NCI-H460 (cell line): ENCODE measurements at places on chromosomes 2 and 18. TPM values are rescaled to one million over a fixed set of nuclear protein-coding genes. Genes with fewer than 3 reads are reported as not detected.

Gene CYTIP
- 1.3 and 1.9 TPM in 2 replicates for total RNA-seq

DNA sequence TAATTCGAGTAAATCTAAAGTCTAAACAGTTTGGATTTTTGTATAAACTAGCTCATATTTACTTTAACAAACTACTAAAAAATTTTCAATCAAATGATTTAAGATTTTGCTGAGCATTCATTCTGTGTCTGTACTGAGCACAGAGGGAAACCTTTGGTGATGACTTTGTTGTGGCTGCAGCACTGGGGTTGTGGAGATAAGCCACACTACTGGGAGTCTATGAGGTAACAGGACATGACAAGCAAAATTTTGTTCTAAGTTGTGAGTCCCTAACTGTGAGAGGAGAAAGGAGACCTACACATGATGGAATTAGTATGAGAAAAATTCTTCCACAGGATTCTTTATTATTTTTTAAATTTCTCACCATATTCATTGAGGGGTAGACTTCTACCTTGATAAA, 933.7 kb upstream of the LRATD1 start:
- no peak for DNase-seq

DNA sequence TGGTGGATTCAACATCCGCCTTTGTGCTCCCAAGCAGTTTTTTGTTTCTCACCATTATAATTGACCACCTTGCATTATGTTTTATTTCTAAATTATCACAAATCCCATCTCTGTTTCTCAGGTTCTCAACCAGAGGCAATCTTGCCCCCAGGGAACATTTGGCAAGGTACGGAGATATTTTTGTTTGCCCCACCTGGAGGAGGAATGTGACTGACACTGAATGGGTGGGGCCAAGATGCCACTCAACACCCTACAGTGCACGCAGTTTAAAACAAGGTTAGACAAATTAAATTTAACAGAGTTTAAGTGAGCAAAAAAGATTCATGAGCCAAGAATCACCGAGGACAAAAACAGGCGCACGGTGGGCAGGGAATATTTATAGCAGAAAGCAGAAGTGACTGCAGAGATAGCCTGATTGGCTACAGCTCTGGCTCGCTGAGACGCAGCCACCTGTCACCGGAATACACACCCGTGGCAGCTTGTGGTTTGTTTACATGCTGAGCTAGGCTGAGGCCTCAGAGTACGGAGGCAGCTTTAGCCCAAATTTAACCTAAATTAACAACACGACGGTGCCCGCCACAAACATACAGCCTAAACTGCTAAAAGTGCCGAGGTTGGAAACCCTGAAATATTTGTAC, 150.0 kb upstream of the ALKAL2 start:
- DNase-seq, result no peak

Gene MZT2B
- 169 and 202 TPM in 2 replicates for total RNA-seq

- no peak for DNase-seq
Measured at GRCh38 chr2:73952499-73953446, 26.1 kb downstream of the DGUOK start.

Gene HOXD1
- not detected in 2 replicates for total RNA-seq

DNA sequence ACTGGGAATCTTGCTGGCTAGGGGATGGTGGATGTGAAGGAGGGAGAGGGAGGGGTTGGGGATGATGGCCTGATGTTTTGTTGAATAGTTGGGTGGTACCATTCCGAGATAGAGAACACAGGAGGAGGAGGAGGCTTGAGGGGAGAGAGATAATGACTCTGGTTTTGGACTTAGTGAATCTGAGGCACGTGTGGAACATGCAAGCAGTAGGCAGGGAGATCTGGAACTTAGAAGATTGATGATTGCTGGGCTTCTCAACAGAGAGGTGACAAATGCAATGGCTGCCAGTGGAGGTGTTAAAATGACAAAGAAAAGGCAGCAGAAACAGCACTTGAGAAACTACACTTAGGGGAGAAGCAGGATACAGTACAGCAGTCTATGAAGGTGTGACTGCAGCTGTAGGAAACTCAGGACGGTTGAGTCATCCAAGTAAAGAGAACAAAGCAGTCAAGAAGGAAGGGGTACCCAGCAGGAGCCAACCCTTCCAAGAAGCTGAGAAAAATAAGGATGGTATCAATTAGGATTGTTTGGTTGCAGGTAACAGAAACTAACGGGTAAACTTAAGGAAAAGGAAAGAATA, 221.4 kb upstream of the FBXO11 start:
- no peak for DNase-seq

Gene NT5C1B
- not detected in 2 replicates for total RNA-seq

- no peak for DNase-seq
Measured at GRCh38 chr2:122341007-122341406, 585.6 kb downstream of the TSN start.

Gene SKOR2
- not detected in 2 replicates for total RNA-seq

DNA sequence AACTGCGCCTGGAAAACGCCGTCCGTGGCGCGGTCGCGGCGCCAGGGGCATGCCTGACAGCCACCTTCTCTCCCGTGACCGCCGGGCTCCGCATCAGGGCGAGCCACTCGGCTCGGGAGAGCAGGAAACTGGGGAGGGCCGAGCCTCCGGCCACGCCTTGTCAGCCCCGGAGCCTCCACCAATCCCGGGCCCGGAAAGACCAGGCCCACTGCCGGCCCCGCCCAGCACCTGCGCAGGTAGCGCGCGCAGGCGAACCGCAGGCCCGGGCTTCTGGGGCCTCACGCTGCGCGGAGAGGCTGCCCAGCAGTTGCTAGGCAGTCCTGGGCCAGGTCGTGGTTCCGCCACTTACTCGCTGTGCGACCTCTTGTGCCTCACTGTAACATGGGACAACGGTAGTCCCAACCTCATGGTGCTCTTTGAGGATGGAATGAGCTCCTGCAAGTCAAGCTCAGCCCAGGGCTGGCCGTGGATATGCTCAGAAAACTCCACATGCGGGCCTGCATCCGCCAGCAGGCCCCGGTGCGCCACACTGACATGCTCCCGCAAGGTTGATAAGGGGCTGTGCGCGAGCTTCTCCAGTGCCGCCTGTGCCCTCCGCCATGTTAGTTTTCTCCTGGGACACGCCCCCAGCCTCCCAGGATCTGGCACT, 97.1 kb downstream of the INHBB start:
- peak; percentile 11 for DNase-seq

- no peak for DNase-seq
Measured at GRCh38 chr2:28955467-28955866, 25.6 kb upstream of the TOGARAM2 start.

Gene PROM2
- 0.06 and 0.15 TPM in 2 replicates for total RNA-seq

DNA sequence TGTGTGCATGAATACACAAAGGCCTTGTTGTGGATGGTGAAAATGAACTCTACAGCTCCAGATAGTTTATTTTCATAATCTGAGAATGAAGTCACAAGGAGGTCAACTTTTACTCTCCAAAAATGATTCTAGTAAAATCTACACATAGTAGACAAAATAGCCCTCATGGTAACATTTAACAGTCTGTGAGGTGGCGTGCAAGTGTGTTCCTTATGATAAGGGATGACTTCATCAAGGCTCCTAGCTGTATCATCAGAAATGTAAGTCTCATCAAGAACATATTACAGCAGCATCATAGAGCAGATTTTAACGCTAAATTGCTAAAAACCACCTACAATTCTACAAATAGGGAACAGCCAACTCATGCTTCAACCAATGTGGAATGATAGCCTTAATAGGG, 72.3 kb upstream of the RIOK3 start:
- peak; percentile 25 for DNase-seq

DNA sequence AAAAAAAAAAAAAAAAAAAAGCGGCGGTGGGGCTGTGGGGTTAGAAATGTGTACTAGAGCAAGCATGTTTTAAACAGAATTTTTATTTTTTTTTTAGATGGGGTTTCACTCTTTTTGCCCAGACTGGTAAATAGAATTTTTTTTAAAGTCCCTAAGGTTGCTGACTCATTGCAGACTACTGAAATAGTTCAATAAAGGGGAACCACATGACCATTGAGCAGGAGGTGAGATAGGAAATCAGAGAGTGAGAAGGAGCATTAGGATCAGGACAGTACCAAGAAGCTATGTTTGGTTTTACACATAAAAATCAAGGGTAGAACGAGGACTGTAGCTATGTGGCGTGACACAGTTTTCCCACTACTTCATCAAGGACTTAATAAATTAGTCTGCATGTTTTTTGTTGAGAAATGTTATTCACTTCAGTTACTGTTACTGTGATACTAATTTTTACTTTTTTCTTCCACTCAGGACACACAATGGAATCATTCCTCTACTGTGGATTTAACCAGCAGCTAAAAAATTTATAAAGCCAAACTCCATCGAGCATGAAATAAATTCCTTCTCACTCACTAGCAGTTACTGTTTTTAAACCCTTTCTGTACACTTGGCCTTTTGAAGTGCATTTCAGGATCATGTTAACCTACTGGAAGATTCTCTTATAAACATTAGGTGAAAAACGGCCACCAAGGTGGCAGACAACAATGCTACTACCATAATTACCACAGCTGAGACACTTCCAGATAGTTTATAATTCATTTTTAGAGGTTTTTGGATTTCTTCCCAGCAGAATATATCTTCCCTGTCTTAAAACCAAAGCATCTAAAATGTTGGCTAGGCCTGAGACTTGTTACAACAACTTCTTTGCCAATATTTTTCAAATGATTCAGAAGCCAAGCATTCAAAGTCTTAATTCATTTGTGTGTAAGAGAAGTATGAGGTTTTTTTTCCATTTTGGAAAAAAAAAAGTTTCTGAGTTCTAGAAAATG, 33.2 kb downstream of the LAMA1 start:
- peak; percentile 30 for DNase-seq

Gene C1QL2
- not detected in 2 replicates for total RNA-seq

Gene ANKRD29
- total RNA-seq, result 6.9 and 7.4 TPM in 2 replicates

DNA sequence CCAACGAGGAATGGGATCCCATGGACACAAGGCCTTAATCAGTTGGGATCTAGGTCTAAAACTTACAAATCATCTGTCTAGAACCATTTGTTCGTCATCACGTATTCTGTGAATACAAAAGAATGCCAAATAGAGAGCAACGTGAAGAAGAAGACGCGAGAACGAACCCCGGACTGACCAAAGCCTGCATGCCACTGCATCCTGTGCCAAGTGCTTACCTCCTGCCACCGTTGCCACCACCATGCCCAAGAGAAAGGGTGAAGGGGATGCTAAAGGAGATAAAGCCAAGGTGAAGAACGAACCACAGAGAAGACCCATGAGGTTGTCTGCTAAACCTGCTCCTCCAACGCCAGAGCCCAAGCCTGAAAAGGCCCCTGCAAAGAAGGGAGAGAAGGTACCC, 30.2 kb downstream of the ITSN2 start:
- no peak for DNase-seq

Gene RNMT
- total RNA-seq, result 29.0 and 30.1 TPM in 2 replicates

- no peak for DNase-seq
Measured at GRCh38 chr2:233353101-233353768, 1.1 kb upstream of the DGKD start.

Gene NOSTRIN
- total RNA-seq, result 10.0 and 11.1 TPM in 2 replicates

Gene SP100
- 50.5 and 69.7 TPM in 2 replicates for total RNA-seq

- DNase-seq, result no peak
Measured at GRCh38 chr2:211084352-211084751, 528.0 kb downstream of the CPS1 start.

Gene CKAP2L
- 21.0 and 22.6 TPM in 2 replicates for total RNA-seq

- no peak for DNase-seq
Measured at GRCh38 chr2:71417300-71418202, 35.8 kb upstream of the DYSF start.

- peak; percentile 89 for DNase-seq
Measured at GRCh38 chr2:68995916-68996315, 17.1 kb upstream of the ANTXR1 start.

DNA sequence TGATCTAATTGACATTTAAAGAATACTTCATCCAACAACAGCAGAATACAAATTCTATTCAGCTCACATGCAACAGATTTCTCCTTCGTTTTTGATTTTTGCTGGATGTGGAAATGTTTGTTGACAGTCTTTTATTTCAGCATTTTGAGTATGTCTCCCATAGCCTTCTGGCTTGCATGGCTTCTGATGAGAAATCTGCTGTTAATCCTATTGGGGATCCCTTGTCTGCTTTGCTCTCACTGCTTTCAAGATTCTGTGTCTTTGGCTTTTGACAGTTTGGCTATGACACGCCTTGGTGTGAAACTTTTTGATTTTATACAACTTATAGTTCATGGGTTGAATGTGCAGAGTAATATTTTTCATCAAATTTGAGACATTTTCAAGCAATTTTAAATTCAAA, 44.7 kb downstream of the TRABD2A start:
- no peak for DNase-seq

DNA sequence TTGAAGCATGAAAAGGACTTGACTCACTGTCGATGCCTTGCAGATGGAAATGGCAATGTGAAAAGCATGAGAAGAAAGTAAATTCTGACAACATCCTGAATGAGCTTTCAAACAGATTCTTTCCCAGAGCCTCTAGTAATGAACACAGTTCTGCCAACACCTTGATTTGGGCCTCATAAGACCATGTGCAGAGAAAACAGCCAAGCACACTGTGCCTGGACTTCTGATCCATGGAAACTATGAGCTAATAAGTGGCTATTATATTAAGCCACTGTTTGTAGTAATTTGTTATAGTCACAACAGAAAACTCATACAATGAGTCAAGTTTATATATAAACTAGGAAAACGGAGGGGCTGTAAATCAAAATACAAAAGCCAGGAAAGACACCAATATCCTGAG, 477.3 kb downstream of the MBD2 start:
- no peak for DNase-seq

DNA sequence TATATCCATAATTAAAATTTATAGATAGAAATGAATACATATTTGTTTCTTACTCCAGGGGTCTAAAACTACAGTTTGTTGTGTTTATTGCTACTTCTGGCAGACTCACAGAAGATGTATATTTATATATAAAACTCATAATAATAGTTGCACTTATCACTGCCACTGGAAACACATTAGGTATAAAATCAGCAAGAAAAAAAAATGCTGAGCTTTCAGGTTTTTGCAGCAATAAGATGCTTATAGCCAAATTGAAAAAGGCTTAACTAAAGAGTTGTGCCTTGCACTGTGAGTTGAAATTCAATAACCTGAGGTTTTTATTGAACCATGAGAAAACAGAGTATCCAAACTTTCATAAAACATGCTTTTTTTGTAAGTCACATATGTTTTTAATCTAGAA, 623.9 kb upstream of the CRIM1 start:
- DNase-seq, result no peak

DNA sequence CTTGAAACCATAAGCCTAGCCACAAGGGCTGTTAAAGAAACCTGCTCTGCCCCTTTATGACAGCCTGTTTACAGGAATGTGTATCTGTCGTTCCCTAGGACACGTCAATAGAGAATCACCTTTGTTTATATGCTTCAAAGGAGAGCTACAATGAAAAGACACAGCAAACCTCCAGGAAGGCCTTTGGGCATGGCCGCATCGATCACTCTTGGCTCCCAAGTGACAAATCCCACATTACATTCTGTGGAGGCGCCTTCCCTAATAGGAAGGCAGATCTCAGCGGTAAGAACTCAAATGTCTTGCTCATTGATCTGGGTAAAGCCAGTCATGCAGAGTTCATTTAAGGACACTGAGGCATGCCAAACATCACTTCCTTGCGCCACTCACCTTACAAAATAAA, 26.5 kb downstream of the KIAA2012 start:
- DNase-seq, result no peak
